ENCODE measurements at places on chromosomes 3 and 15. TPM values are rescaled to one million over a fixed set of nuclear protein-coding genes. Genes with fewer than 3 reads are reported as not detected.

The NOX5 gene
- 0.41 TPM for total RNA-seq

The IL1RAP gene
- total RNA-seq = 5.0 TPM

The RAP2B gene
- total RNA-seq = 6.8 TPM

The ISLR2 gene
- 0.20 TPM for total RNA-seq

All from A549 treated with ZK216348 at 1 μM for 4 hours (cell line).